Ascending aorta (tissue), 2 donors: ENCODE measurements at places on chromosomes 5 and 9.

- DNase-seq, result no peak
These were observed 291.9 kb downstream of the COX7C start for GRCh38 chr5:86909418-86910295.

- DNase-seq, result no peak
These were observed 127.6 kb downstream of the WDR70 start for GRCh38 chr5:37506722-37507121.

- DNase-seq, result no peak
These were observed 223.6 kb upstream of the ISL1 start for GRCh38 chr5:51159606-51160005.

- DNase-seq, result no peak
These were observed 6.0 kb downstream of the NACC2 start for GRCh38 chr9:136088939-136089696.

- DNase-seq, result no peak
These were observed 18.9 kb upstream of the IGFBPL1 start for GRCh38 chr9:38443181-38443580.

DNA sequence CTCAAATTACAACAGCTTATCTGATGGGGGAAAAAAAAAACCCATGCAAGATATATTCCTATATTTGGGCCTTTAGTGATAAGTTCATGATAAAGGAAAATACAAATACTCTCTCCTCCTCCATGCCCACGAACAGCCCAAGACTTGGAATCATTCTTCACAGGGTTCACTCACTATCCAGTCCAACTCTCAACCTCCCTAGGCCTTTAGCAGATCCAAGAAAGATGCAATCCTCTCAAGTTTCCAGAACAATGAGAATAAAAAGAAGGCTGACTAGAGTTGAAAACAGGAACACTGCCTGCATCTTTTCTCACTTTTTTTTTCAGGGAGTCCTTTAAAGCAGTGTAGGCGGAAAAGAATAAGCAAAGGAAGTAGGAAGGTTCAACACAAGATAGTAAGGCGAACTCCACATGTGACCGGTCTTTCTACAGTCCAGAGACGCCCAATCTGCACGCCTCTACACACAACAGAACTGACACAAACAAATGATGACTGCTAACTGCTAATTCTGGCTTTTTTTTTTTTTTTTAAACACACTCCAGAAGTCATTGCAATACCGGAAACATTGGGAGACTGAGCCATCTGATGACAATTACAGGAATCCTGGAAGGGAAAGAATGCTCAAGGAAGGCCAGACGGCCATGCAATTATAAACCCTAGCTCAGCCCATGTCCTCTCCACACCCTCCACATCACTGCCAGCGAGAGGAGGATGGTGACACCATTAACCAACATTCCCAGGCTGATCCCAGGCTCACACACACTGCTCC is 75.4 kb downstream of the BNC2 start:
- peak; percentile 66 for DNase-seq

- no peak for DNase-seq
These were observed 89.8 kb downstream of the CDKN2A start for GRCh38 chr9:21904371-21904770.

GRCh38 chr5:161009194-161009593 is 157.2 kb upstream of the ATP10B start:
- no peak for DNase-seq

DNA sequence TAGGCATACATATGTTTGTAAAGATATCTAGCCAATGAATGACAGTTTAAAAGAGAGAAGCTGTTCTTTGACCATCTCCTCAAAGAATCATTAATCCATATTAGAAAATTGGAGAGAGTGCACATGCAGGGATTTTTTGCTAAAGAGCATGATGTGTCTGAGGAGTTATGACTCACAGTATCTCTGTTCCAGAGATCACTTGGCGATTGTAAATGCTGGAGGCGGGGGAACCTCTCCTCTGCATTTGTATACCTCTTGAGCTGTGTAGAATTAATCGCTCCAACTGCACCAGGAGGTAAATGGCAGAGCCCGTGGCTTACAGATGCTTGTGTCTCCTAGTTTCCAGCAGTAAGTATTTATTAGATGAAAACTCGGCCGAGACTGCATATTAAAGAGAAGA is 3.6 kb upstream of the SPATA31D1 start:
- DNase-seq, result no peak

GRCh38 chr5:173289372-173289771 is 38.8 kb downstream of the STC2 start:
- DNase-seq, result no peak

DNA sequence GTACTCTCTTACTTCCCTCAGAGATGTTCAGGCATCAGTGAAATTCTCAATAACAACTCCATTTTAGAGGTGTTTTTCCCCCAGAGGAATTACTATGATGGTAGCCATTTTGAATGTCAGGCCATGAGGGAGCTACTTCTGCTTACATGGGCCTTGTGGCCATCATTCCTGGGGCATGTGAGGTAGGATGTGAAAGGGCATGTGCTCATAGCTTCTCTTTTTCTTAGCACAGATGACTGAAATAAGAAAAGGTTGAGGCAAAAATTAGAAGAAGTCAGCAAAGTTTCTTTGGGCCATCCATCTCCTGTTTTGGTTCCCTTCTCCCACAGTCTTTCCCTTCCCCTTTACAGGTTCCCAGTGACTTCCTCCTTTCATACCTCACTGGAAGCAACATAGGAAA is 68.8 kb downstream of the FEM1C start:
- DNase-seq, result no peak

- no peak for DNase-seq
These were observed 18.4 kb upstream of the ERAP2 start for GRCh38 chr5:96857924-96858323.

GRCh38 chr5:94983861-94984535 is 300.9 kb downstream of the MCTP1 start:
- DNase-seq, result no peak

DNA sequence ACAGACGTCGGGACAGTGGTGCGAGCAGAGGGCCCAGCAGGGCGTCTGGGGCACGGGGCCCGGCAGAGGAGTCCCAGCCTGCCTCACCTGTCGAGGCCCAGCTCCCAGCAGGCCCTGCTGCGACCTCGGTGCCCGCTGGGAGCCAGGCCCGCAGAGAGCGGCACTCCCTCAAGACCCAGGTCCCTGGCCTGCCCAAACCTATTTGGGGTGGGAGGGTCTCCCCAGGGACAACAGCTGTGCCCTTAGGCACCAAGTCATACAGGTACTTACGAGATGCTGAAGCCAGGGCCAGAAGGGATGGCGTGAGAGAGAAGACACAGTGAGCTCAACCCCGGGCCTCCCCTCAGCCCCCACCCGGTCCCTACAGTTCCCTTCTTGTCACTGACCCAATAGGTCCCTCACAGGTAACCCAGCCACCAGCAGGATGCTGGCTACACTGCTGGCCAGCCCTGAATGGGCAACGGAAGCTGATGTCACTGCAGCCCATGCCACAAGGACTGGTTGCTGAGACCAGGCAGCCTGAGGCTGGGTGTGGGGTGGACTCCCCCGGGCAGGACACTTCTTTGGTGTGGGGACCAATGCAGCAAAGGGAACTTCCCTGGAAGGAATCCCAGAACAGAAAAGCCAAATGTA is 3.7 kb downstream of the NSMF start:
- peak; percentile 62 for DNase-seq

- DNase-seq, result no peak
These were observed 143.9 kb upstream of the MOCS2 start for GRCh38 chr5:53253421-53253871.

- no peak for DNase-seq
These were observed 316.7 kb upstream of the SLC30A5 start for GRCh38 chr5:68777135-68777534.

DNA sequence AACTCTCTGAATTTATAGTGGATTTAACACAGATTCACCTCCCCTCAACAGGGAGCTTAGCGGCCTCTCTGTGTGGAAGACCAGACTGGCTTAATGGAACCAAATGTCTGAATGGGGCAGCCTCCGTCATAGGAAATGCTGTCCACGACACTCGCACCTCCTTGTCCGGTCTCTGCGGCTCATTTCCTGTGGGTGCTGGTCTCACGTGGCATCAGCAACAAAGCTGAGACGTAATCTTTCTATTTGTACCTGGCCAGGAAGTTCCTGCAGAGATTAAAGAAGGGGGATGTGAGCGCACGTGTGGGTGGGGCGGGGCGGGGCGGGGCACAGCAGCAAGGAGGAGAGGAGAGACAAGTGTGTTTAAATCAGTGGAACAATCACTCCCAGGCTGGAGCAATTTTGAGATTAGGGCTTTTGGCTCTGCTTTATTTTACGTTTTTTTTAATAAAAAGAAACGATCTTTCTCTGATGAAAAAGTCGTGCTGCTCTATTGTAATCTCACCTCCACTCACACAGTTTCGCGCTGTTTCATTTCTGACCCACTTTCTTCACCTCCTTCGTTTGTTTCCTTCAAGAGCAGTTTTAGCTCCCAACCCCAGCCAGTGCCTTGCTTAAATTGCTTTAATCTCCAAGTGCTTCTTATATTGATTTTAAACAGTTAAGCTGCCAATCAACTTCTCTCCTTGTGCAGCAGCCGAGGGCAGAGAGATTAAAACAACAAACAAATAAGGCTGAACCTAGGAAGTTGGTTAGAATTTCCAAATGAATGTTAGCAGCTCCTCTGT is 132.2 kb upstream of the ASTN2 start:
- DNase-seq, result no peak

- no peak for DNase-seq
These were observed 1719.1 kb downstream of the MAT2B start for GRCh38 chr5:165224366-165225045.

DNA sequence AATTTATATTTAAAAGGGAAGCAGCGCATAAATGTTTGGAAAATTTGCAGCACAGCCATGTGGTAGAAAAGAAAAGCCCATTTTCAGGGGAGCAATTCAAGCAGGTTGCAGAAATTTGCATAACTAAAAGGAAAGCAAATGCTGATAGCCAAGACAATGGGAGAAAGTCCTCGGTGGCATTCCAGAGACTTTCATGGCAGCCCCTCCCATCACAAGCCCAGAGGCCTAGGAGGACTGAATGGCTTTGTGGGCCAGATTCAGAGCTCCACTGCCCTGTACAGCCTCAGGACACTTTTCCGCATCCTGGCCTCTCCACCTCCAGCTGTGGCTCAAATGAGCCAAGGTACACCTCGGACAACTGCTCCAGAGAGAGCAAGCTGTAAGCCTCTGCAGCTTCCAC is 462.9 kb downstream of the CDK5RAP2 start:
- no peak for DNase-seq

DNA sequence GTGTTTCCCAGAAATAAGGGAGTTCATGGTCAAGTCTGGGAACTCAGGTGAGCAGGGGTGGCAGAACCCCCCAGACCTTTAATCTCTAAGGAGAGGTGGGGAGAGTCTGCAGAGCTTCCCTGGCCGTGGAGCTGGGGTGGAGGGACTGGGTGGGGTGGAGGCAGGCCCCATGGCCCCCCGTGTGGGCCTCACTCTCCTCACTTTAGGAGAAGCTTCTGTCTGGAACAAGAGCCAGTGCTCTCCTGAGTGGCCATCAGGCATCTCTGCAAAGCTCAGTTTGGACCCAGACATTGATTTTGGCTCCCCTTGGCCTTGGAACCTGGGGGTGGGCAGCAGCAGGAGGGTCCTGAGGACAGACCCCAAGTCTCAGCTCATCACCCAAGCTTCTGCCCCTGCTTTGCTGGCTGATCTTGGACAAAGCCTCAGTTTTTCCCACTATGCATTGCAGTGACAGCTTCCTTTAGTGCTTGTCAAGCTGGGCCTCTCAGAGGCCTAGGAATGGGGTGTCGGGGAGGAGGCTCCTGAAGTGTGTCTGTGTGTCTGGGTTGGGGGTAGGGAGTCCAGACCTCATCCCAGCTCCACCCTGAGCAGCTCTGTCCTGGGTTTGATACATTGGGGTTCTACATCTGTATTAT is 3.5 kb upstream of the GBGT1 start:
- DNase-seq, result no peak

DNA sequence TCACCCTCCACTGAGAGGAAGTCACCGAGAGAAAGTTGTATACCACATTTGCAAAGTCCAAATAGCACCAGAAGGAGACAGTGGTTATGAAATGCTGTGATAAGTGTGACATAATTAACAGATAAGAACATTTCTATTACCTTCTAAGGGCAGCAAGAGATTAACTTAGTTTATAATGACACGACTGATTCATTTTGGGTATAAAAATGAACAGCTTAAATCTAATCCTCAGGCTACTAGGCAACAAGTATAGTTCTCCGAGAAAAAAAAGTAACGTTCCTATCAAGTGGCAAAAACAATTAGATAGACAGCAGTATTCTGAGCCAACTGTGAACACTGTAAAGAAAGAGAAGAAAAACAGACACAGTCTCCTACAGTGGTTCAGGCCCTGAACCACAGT is 431.2 kb upstream of the GRAMD2B start:
- DNase-seq, result no peak

DNA sequence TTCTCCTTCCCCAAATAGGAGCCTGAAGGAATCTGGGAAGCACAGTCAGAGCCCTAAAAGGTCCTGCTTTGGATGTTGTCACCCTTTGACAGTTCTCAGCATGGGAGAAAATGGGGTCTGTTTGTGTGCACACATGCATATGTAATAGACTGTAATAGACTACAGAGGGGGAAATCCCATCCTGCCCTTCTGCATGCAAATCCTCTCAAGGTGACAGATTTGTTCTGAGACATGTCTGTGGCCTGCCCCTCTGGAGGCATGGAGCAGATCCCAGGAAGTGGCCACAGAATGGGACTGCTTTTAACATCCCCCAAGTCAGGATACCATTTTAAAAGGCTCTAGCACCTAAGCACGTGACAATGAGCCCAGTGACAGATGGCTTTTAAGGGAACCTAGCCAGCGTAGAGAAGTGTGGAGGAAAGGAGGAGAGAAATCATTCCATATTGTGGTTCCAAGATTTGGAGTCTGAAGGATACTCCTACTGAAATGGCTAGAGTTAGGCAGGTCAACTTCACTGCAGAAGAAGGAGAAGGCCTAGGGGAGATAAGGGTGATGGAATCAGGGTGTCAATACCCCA is 483.5 kb downstream of the SPOCK1 start:
- no peak for DNase-seq

DNA sequence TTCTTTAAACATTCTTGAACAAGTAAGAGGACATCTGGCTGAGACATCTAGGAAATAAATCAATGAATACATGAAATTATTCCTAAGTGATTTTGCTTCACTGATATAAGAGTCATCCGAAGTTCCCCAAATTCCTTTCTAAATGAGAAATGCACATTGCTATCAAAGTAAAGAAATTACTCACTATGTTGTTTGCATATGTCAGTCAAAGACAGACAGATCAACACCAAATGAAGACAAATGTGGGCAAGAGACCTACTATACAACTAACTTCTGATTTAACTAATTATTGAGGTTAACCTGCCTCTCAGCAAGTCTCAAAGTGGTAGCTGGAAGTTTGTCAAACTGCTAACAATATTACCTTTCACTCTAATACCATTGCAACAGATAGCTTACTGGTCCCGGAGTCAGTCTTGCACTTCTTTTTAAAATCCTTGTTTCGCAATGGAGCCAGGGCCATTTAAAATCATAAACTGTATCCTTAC is 13.2 kb downstream of the TUT7 start:
- DNase-seq, result no peak

DNA sequence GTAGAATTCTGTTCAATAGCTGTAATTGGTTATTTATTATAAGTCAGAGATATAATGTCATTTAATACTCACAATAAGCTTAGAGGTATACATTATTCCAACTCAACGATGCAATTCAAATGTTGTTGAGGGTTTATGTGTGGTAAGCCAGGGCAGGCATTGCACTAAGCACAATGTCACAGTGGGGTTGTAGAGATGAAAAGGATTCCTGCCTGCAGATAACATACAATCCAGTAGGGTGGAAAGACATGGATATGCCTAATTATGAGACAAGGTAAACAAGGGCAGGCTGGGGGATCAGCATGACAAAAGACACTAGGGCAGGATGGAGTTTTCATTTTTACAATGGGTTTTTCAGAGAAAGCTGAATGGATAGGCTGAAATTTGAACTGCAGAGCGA is 98.7 kb upstream of the PALM2AKAP2 start:
- DNase-seq, result no peak
